ENCODE measurements at places on chromosomes 2 and 18.

GRCh38 chr2:205471776-205472175, 210.5 kb upstream of the NRP2 start:
- DNase-seq = no peak

- DNase-seq = no peak
These were observed 77.1 kb downstream of the CYRIA start for GRCh38 chr2:16588565-16588964.

- no peak for DNase-seq
These were observed 161.9 kb upstream of the SMAD7 start for GRCh38 chr18:49112664-49113063.

GRCh38 chr2:149441255-149441654, 110.9 kb downstream of the LYPD6 start:
- no peak for DNase-seq

DNA sequence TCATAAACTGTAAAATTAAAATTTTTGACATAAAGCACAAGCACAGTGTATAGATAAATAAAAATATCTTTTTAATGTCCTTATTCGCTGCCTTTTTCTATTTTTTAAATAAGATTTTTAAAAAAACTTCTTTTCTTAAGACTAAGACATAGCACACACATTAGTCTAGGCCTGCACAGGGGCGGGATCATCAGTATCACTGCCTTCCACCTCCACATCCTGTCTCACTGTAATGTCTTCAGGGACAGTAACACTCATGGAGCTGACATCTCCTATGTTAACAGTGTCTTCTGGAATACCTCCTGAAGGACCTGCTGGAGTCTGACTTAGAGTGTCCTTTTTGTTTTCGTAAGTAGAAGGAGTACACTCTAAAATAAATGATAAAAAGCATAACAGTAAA, 33.0 kb downstream of the VAPA start:
- DNase-seq = no peak

- no peak for DNase-seq
These were observed 97.6 kb downstream of the EPB41L5 start for GRCh38 chr2:120110507-120110906.

- no peak for DNase-seq
These were observed 223.7 kb upstream of the TRIB2 start for GRCh38 chr2:12493031-12493513.

- no peak for DNase-seq
These were observed 121.2 kb downstream of the CABYR start for GRCh38 chr18:24259869-24260641.

GRCh38 chr18:425106-425745, 75.3 kb downstream of the COLEC12 start:
- no peak for DNase-seq

Data from muscle of arm (tissue), 14 donors.